ENCODE measurements at places on chromosomes 2 and 18.
A peak's percentile ranks its signal among the peaks of the same experiment; 100 is the strongest.

DNA sequence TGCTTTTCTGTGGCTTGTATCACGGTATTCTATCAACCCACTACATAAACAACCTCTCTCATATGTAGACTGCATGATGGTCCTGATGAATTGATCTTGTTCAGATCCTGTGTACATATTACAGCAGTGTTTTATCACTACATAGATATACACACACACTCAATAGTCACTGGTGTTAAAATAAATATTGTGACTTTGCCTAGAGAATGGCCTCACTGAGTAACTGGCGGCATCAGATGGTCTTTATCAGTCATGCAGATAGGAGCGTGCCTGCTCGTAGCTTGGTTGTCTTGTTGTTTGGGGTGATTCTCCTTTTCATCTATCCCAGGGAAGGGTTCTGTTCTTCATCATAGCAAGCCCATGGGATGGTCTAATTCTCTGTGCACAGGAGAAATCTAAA is 18.4 kb upstream of the CTAGE1 start:
- no peak for DNase-seq

- no peak for DNase-seq
Measured at GRCh38 chr2:166610913-166611305, 116.9 kb upstream of the SCN7A start.

- no peak for DNase-seq
Measured at GRCh38 chr2:132279930-132280615, 118.3 kb upstream of the ANKRD30BL start.

DNA sequence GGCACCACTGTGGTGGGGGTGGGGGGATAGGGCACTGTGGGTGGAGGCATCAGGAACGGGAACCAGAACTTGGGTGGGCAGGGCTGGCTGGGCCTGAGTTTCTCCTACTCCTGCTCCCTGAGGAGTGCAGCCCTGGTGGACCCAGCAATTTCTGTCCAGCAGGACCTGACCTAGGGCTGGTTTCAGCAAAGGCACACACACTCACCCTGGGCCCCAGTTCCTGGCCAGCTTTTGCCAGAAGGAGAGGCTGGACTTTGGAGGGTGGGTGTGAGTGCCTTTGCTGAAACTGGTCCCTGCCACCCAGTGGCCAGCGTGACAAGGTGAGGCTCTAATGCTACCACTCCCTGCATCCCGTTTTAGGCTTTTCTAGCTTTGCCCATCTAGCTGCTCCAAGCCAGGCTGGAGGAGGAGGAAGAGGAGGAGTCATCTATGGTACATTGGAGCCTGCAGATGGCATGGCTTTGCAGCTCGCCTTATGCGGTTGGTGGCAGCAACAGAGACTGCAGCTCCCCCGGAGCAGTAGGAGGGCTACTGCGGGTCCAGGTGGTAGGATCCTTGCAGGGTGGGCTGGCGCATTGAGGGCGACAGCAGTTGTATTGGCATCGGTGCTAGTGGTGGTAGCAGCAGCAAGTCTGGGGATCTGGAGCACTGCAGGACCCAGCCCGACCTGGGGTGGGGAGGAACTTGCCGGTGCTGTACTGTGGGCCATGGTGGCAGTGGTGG is 40.4 kb upstream of the IMP4 start:
- DNase-seq: no peak

DNA sequence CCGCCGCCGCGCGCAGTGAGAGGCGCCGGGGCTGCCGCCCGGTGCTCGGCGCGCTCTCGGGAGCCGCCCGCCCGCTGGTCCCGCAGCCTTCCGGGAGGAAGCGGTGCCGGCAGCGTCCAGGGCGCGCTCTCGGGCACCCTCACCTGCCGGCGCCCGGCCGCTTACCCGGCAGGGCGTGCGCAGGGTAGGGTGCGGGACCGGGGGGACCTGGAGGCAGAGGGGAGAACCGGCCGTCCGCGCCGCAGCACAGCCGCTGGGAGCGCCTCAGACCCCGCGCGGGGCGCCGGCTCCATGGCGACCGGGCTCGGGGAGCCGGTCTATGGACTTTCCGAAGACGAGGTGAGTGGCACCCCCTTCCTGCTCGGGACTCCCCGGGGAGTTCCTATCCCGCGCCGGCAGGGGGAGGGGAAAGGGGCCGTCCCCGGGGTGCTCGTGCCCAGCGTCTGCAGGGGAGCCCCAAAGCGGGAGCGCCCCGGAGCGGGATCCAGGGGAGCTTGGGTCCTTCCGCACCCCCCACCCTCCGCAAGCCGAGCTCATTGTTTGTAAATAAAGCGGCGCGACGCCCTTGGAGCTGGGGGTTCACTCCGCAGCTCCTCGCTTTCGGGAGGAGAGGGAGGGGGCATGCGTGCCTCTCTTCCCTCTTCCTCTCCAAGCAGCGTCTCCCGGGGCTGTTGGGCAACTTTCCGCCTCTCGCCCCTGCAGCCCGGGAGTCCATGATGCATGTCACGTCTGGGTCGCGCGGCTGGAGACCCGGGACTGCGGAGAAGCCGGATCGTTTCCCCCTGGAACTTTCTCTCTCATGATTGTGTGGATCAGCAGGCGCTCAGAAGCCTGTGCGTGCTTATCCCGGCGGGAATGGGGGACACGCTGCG is 580 bp downstream of the NEDD4L start:
- peak; percentile 80 for DNase-seq

DNA sequence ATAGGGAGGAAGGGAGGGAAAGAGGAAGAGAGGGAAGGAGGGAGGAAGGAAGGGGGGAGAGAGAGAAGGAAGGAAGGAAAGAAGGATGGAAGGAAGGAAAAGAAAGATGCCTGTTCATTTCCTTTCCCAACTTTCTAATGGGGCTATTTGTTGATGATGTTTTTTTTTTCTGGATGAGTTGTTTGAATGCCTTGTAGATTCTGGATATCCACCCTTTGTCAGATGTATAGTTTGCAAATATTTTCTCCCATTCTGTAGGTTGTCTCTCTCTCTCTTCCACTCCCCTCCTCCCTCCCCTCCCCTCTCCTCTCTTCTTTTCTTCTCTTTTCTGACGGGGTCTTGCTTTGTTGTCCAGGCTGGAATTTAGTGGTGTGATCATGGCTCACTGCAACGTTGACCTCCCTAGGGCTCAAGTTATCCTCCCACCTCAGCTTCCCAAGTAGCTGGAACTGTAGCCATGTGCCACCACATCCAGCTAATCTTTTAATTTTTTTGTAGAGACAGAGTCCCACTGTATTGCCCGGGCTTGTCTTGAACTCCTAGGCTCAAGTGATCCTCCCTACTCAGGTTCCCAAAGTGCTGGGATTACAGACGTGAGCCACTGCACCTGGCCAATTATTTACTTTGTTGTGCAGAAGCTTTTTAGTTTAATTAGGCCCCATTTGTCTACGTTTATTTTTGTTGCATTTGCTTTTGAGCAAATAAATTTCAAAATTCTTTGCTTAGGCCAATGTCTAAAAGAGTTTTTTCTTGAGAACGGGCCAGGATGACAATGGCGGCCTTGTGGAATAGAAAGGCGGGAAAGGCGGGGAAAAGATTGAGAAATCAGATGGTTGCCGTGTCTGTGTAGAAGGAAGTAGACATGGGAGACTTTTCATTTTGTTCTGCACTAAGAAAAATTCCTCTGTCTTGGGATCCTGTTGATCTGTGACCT is 57.3 kb upstream of the FAM117B start:
- DNase-seq: no peak

DNA sequence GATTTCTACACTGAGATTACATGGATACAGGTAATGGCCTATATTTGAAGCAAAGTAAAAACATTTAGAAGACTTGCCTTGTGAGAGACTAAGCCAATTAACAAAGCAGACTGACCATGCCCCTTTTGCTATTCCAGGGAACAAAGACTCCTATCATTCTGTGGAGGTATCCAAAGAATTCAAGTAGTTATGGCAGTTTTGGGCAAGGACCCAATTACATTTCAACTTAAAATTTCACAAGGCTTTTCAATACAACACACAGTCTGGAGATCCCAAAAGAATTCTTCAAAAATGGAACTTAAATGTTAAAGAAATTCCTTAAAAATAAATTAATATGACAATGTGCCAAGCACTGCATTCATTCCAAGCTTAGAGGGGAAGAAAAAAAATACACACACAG is 109.2 kb upstream of the CHRNA1 start:
- DNase-seq: no peak

DNA sequence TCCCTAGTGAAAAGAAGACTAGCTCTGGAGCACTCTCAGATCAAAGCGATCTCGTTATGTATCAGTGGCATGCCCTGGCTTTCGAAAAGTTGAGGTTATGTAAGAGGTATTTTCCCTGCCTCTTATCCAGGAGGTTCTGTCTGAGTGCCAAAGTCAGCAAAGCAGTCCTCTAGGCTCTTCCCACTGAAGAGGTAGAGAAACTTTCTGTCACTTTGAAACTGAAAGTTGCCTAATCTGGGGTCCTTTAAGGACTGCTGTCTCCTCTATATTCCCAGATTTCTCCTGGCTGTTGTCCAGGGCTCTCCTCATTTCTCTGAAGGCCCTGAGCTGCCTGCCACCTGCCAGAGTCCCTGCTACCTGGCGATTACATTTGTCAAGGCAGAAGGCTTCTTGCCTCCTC is 96.3 kb downstream of the B3GNT2 start:
- no peak for DNase-seq

- no peak for DNase-seq
Measured at GRCh38 chr2:186027922-186028321, 289.3 kb downstream of the FSIP2 start.

- no peak for DNase-seq
Measured at GRCh38 chr2:224666951-224667553, 49.1 kb downstream of the CCDC195 start.

DNA sequence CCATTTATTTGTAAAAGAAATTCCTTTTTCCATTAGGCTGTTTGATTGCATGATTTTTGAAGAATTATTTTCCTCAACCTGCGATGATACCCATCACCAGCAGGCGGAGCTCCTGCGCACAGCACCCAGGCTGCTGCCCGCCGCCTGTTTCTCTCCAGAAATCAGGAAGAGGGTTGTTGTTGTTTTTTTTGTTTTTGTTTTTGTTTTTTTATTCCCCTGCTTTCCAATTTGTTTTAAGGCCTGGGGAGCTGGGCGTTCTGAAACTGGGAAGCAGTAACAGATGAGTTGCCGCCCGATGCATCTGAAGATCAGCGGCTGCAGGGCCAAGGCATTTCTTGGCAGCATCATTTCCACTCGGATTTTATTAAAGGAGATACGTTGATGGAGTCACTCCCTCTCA is 132.1 kb downstream of the MBP start:
- peak; percentile 81 for DNase-seq

GRCh38 chr2:65514555-65515195 is 82.3 kb upstream of the SPRED2 start:
- no peak for DNase-seq

DNA sequence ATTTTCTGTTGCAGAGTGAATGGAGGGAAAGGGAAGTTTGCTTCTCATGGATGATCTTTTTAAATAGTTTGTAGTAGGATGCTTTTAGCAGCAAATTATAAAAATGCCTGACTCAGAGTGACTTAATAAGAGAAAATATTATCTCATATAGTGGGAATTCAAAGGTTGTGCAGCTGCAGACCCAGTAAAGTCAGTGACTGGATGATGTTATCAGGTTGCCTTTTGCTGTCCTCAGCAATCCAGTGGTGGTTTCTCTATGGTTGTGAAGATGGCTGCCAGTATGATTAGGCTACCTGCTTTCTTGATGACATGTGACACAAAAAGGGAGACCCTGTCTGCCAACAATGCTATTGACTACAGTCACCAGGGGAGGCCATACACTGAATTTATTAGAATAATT is 184.8 kb downstream of the DIS3L2 start:
- no peak for DNase-seq

- no peak for DNase-seq
Measured at GRCh38 chr2:220962556-220962955, 609.5 kb downstream of the EPHA4 start.

- DNase-seq: no peak
Measured at GRCh38 chr18:7945882-7946281, 378.8 kb downstream of the PTPRM start.

Measured in activated effector memory CD4-positive, alpha-beta T cell treated with anti-CD3 and anti-CD28 coated beads, Interleukin-2, amount 50 U/mL, for 16 hours (primary cell).